ENCODE measurements at places on chromosomes 11 and 22.
A peak's percentile ranks its signal among the peaks of the same experiment; 100 is the strongest.

- peak; percentile 28 for DNase-seq
Measured at GRCh38 chr11:114340311-114341131, 44.3 kb downstream of the NNMT start.

DNA sequence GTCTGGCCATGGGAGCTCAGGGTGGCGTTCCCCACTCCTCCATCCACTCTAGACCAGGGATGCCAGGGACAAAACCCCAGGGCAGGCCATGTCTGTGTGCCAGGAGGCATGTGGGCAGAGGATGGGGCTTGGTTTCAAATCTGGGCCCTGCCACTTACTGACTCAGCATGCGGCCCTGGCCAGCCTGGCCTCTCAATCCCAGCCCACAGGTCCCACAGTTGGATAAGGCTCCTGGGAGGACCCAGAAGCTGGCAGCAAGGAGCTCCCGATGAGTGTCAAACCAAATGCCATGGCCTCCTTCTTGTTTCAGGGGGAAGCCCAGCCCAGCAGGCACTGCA is 1290.4 kb downstream of the BRD1 start:
- DNase-seq: no peak

DNA sequence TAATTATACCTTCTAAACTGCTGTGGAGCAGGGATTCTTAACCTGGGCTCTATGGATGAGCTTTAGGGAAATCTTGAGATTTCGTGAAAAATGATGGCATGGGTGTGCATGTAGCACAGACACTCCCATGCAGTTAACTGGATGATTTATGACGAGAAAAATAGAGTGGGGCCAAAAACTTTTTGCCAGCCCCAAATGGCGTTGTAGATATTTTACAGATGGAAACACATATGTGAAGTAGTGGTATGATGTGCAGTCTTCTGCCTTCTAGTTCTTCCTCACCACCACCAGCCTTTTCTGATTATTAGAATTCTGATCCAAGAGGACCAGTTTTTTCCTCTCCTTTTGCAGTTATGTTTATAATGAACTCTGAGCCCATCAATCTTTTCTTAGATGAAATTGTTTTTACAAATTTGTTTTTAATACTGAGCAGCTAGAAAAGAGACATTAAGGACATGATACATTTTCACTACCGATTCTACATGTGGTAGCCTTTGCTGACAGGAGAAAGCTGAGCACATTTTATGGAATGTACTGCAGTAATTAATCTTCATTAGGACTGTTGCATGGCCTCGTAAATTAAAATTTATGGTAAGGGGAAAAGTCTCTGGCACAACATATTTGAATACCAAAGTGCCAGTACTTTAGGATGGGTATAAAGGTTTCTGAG is 261.4 kb downstream of the DDX10 start:
- DNase-seq: no peak

GRCh38 chr11:17275400-17276235 is 921 bp upstream of the NUCB2 start:
- no peak for DNase-seq

DNA sequence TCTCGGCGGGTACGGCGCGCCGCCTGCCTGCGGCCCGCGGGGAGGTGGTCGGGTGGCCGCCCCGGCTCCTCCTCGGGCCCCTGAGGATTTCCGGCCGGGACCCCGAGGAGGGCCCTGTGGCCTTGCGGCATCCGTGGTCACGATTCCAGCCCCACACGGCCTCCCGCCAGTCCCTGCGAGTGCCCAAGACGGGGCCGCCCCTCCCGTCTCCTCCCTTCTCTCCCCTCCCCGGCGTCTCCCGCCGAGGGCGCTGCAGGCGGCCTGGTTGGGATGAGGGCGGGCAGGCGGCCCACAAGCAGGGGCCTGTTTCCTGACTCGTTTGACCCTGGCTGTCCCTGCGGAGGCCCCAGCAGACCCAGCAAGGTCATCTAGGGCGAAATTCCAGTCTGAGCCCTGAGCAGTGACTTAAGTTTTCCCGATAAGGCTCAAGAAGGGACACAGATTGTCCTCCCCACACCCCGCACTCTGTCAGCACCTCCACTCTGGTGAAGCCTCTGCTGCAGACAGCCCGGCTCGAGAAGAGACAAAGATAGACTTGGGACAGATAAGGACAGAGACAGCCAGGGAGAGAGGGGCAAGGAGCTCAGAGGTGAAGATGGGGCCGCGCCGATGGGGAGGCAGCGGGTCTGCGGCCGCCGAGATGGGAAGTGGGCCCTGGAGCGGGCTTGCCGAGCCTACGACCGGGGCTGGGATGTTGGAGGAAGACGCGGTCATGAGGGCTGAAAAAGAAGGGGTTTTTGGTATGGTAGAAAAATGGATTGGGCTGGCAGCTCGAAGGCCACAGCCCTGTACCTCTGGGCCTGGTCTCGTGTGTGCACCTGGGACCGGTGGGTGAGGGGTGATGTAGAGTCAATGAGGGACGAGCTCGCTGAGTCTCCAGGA is 95.0 kb downstream of the SWAP70 start:
- peak; percentile 51 for DNase-seq

DNA sequence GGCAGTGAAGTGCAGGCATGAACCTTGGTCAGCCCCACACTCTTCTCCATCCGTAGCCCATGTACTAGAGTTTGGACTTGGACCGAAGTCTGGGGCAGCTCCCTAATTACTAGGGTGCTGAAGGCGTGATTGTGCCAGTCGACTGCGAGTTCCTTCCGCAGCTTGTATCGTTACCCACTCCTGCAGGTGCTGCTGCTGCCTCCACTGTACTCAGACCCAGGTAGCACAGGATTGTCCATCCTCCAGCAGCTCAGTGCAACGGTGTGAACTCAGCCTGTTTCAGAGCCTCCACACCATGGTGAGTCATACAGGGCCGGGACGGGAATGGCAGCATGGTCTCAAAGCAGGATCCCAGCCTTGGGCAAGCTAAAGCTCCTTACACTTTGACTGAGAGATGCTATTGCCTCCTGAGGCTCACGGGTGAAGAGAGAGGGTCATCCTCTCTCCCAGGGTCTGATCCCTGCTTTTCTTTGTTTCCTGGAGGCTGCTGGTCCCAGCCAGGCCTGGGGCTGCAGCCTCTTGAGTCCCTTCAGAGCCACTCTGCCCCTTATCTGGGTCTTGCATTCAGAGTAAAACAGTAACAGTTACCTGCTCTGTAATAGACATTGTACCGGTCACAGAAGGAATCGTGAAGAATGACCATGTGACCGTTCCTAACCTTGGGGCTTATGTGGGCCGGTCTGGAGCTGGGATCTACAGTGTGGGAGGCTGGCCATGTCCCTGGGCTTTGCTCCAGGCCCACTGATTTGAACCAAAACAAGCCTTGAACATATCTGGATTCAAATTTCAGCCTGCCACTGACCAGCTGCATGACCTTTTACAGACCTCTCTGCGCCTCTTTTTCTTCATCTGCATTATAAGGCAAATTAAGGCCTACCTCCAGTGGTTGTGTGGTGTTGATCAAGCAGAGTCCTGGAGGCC is 1.7 kb downstream of the TKFC start:
- peak; percentile 46 for DNase-seq

GRCh38 chr11:105324156-105324555 is 184.6 kb upstream of the CARD18 start:
- DNase-seq: no peak

DNA sequence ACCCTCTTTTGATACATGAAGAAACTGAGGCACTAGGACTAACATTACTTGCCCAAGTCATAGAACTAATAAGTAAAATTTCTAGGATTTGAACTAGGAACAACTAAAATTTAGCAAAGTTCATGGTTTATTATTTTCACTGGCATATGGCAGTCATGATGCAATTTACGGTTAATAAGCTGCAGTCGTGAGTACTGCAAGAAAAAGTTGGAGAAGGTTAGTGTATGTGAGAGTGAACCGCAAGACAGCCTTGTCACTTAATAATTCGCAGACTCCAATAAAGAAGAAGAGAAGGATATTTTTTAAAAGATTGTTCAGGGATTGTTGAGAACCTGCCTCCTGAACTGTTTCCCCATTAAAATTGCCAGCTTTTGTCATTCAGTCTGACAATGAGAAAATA is 663.4 kb upstream of the TENM4 start:
- no peak for DNase-seq

DNA sequence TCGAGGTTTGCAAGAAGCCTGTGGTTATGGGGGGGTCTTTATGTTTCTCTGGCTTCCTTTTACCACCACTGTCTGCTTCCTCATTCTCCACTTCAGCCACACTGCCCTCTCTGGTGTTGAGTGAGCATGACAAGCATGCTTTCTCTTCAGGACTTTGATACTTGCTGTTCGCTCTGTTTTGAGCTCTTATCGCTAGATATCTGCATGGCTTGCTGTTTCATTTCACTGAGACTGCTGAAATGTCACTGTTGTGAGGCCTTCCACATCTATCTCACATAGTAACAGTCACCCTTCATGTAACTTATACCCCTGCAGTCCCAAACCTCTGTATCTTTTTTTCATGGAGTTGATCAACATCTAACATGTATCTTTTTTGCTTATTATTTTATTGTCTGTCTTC is 59.8 kb downstream of the TMEM135 start:
- DNase-seq: peak; percentile 9

GRCh38 chr11:46639197-46639839 is 22.0 kb downstream of the ATG13 start:
- no peak for DNase-seq

DNA sequence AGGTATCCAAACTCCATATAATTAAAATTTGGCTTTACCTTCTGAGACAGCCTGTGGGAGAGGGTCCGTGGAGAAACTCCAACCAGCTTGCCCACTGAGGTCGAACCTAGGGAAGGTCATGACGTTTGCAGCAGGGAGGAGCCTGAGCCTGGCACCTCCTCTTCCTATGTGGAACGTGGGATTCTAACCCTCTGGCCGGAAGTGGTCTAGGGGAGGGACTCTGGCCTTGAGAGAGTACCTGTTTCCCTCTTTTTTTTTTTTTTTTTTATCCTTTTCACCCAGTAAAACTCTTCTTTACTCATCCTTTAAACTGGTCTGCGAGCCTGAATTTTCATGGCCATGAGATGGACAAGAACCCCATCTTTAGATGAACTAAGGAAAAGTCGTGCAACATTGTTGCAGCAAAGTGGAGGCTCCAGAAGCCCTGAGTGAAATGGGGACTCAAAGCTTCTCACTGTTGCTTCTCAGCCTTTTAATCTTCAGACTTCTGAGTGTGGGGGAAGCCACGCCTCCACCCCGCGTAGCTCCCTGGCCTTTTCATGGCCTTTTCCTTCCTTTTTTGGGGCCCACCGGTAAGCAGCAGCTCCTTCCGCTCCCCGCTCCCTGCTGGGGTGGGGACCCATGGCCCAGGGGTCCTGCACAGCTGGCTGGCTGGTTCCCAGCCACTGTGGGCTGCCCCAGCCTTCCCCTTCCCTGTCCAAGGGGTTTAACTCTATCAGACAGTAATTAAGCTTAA is 1359.9 kb downstream of the LRRC4C start:
- no peak for DNase-seq

GRCh38 chr11:10351765-10352641 is 47.1 kb downstream of the ADM start:
- DNase-seq: peak; percentile 54

DNA sequence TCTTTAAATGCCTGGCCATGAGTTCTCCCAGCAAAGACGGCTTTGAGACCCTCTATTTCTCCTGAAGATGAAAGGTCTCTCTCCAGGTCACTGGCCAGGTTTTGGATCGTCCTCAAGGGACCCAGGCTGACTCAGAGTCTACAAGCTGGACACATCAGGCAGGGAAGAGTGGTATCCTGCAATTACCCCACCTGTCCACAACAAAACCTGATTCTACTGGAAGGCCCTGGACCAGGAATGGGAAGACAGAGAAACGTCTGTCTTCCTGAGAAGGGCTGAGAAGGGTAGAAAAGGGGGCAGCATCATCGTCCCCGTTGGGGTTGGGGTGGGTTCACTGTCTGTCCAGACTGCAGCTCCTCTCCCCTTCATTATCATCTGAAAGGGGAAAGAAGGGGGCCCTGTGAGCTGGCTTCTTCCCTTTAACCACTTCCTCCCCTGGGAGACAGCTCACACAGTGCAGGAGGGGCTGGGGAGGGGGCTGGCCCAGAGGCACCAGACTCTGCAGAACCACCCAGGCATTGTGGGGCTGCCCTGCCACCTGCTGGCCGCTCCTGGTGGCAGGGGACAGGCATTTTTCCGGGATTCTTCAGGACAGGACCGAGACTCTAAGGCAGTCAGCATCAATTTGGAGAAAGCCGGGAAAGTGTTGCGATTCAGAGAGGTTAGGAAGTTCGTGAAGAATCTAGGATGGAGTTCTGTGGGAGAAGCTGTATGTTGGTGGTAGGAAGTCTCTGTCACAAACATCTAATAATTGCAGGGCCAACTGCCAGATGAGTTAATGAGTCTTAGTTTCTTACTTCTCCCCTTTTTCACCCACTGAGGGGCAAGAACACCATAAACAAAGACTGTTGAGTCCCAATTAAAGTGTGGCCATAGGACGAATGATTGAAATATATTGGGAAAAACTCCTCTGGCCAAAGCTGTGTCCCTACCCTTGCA is 57.6 kb downstream of the SYN3 start:
- DNase-seq: no peak

GRCh38 chr11:128701086-128701485 is 7.2 kb downstream of the FLI1 start:
- DNase-seq: peak; percentile 53

GRCh38 chr22:45208993-45209838 is 31.5 kb downstream of the KIAA0930 start:
- peak; percentile 24 for DNase-seq

DNA sequence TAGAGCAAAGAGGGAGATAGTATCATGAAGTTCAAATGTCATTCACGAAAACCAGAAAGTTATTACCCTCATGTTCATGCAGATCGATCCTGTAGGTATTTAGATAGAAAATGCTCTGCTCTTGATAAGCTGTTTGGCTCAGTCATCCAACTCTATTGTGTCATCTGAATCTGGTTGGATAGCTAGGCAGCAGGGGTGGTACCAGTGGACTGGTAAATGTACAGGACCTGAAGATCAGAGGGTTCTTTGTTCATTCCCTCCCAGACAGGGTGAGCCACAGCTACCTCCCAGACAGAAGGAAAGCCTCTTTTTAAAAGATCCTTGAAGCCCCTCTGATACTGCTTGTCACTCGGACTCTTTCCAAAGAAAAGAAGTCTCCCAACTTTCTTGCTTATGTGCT is 29.8 kb upstream of the DRD2 start:
- DNase-seq: no peak

GRCh38 chr11:80702264-80702663 is 1261.4 kb upstream of the TENM4 start:
- peak; percentile 68 for DNase-seq
